ENCODE measurements at places on chromosomes 2 and 18.

DNA sequence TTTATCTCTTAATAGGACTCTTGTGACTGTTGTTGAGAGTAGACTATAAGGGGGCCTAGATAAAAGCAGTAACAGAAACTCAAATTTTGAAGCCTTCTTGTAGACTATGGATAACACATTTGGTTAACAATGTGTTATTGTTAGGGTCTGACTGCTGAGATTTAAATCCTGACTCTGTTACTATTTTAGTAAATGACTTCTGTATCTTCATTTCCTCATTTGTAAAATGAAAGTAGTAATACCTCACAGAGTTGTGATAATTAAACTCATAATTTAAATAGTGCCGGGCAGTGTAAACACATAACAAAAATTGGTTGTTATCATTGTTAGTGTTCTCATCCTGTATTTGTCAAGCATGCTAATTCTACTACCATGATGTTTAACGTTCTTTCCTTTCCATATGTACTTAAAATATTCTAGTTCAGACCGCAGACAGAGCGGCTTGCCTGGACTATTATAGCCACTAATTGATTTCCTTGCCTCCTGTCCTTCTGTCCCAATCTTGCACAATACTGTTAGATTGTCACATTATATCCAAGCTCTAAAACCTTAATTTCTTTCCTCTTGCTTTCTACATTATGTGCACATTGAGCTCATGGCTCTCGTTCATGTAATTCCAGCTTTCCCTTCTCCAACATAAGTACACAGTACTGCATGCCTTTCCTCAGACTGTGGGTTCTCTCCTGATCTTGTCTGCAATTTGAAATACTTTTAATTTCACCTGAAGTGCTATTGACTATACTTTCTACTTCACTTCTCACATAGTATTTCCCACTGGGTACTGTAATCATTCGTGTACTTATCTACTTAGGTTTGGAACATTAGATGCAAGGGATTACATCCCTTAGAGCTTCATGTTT, 48.4 kb downstream of the RBBP8 start:
- no peak for DNase-seq

DNA sequence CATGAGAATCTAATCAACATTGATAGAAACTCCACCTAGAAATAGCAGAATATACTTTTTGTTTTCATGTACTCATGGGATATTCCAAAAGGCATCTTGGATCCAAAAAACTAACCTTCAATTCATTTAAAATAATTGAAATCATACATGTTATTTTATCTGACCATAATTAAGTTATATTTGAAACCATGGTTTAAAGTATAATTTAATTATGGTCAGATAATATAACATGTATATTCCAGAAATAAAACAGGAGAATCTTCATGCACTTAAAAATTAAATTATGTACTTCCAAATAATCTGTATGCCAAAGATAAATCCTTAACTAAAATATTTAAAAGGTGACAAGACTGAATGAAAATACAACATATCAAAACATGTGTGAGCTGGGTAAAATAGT, 651.3 kb upstream of the LINC00305 start:
- DNase-seq = no peak

GRCh38 chr2:174217869-174218268, 30.5 kb downstream of the OLA1 start:
- DNase-seq = no peak

DNA sequence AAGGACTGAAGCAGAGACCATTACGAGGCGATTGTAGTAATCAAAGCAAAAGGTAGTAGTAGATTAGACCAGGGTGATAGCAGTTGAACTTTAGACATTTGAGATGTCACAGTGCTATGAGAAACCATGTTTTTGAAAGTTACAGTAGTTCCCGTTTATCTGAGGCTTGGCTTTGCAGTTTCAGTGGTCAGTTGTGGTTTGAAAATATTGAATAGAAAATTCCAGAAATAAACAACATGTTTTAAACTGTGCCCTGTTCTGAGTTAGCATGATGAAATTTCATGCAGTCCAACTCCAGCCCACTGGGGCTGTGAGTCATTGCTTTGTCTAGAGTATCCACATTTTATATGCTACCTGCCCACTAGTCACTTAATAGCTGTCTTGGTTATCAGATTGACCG, 47.5 kb downstream of the ZNF638 start:
- DNase-seq = no peak

GRCh38 chr2:195622966-195623365, 34.1 kb upstream of the SLC39A10 start:
- DNase-seq = no peak
